CD14-positive monocyte (primary cell): ENCODE measurements at places on chromosomes 16 and 17.

DNA sequence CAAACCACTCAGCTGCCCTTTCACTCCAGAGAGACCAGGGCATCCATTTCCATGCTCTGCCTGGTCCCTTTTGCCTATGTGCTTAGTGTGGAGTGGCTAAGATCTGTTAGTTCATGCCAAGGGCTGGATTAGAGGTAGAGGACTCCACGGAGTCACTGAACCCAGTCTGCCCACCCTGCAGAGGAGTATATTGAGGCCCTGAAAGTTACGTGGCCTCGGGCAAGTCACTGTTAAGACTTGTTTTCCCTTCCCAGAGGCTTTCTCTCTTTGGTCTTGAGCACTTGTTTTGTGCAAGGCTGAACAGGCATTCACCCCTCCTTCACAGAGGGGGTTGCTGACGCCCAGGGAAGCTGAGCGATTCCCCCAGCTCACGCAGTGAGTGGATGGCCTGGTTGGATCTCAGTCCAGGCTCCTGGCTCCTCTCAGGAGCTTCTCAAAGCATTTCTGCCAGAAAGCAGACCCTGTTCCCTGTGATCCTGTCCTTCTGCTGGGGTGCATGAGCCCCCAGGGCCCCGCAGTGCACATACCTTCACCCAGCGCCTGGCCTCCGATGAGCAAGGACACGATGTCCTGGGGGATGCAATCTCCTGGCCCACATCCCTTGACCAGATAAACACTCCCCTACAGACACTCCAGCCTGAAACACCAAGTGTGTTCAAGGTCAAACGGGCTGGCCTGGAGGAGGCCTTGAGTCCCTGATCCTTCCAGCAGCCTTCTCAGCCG is 153.4 kb upstream of the GSE1 start:
- DNase-seq: no peak

- DNase-seq: no peak
Observed at GRCh38 chr17:78127888-78128550, 536 bp downstream of the TMC6 start.

GRCh38 chr16:61237884-61238485 is 798.3 kb downstream of the CDH8 start:
- no peak for DNase-seq

DNA sequence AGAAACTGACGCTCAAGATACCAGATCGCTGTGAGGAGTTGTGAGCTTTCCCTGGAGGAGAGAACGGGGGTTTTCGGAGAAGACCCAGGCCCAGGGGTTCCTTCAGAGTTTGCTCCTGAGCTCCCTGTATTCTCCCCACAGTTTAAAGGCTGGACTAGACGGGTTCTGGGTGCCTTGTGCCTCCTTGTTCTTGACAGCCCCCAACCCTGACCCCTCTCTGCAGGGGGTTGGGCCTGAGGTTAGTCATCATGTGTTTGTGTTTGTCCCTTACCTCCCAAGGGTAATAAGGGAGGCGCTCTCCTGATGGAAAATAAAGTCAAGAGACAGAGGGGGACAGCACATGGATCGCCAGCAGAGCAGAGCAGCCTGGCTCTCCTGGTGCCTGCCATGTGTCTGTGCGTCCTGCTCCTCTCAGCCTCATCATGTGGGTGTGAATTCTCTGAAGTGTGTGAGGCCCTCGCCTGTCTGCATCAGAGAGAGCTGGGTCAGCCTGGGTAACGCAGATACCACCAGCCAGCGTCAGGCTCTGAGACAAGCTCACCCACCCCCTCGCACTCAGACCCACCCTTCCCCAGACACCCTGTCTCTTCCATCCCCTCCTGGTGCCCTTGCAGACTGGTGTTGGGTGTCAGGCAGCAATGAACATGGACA is 8.7 kb downstream of the HEXIM2 start:
- DNase-seq: no peak

DNA sequence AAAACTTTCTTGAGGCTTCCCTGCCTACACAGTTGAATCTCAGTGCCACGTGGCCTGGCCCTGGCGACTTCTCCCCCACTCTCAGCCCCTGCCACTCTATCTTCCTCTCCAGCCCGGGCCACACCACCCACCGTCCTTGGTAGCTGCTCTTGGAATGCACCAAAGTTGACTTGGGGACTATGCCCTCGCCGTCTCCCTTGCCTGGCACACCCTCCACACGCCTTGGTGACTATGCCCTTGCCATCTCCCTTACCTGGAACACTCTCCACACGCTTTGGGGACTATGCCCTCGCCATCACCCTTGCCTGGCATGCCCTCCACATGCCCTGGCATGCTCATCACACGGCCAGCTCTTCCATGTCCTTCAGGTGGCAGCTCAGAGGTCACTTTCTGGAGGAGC is 15.5 kb upstream of the TVP23A start:
- no peak for DNase-seq

DNA sequence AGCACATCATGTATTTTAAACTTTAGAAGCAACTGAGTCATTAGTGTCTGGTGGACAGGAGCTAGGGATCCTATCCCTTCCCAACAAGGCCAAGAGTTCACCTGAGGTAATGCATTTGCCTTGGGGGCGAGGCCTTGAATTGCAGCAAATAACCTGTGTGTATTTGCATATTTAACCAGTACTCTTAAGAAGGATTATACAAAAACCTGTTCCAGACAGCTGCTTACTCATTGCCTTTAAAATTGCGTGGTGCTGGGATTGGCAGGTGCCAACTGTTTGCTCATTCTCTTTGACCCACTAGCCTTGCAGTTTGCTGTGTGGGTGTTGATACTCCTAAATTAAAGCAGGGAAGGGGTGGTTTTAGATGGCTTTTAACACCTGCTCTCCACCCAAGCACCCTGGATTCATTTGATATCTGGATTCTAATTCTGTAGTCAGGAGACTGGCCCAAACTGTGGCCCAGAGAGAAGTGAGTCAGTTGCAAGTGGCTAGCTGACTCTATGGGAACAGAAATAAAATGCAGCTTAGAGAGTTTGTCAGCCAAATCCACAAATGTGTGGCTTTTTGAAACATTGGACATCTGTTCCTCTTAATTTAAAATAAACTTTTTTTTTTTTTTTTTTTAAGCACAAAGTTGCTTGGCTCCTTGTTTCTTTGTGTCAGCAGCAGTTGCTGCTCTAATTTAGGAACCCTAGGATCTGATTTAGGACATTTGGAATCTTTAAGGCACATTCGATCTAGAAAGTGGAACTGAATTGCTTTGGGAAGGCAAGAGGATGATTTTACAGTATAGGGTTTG is 46.9 kb downstream of the TUBD1 start:
- peak; percentile 59 for DNase-seq

GRCh38 chr17:81230043-81230820 is 7.5 kb upstream of the CEP131 start:
- no peak for DNase-seq

DNA sequence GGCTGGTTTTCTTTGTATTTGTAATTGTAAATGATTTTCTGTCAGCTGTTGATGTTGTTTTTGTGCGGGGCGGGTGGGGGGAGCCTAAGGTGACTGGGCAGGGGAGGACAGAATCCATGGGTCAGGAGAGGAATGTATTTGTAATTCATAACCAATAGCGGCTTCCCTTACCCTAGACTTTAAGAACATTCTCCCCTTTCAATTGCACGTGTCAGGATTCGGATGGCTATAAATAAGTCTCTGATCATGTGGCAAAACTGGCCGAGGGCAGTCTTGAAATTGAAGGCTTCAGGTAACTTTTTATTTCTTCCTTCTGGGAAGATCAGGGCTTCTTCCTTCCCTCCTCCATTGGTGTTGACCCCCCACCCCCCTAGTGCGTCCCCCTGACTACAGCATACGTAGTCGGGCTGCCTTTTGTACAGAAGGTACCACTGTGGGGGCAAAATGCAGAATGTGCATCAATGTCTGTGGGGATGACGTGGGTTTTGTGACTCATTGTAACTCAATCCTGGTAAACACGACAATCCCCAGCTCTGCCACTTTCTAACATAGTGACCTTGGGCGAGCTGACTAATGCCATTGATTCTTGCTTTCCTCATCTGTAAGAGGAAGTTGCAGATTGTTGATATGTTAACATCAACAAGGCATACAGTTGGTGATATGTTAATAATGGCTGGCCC is 16.2 kb downstream of the MARCHF10 start:
- DNase-seq: peak; percentile 13

DNA sequence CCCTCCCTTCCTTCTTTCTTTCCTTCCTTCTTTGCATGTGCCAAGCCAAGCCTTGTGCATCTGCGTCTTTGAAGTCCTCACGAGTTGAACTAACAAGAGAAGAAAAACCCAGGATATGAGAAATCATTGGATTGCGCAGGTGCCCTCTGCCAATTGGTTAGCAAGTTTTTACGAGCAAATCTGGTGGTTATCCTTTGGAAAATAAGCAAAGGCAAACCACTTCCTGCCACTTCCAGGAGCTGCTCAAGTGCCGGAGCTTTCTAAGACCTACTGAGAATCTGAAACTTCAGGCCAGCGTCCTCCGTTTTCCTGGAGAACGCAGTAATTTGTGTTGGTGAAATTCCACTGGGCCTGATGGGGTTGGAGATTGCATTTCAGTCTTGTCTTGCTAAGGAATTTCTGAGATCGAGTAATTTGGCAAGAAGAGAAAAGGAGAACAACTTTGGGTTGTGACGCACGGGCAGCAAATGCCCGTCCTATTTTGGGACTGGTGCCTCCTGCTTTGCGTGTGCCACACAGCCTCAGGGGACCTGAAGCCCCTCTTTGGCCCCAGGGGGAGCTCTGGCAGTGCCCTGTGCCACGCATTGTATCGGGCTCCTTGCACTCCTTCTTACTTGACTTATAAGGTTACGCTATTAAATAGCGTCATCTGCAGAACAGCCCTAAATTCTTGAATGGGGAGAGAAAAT is 56.4 kb downstream of the CMIP start:
- DNase-seq: peak; percentile 76

DNA sequence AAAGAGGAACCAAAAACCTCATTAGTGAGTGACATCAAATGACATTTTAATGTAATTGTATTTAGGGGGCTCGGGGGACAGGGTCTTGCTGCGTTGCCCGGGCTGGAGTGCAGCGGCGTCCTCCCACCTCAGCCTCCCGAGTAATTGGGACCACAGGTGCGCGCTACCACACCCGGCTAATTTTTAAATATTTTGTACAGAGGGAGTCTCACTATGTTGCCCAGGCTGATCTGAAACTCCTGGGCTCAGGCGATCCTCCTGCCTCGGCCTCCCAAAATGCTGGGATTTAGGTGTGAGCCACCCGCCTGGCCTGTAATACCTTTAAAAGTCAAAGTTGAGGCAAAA is 581 bp downstream of the SNRNP25 start:
- no peak for DNase-seq

GRCh38 chr17:15981208-15981607 is 18.3 kb downstream of the ZSWIM7 start:
- DNase-seq: peak; percentile 26

DNA sequence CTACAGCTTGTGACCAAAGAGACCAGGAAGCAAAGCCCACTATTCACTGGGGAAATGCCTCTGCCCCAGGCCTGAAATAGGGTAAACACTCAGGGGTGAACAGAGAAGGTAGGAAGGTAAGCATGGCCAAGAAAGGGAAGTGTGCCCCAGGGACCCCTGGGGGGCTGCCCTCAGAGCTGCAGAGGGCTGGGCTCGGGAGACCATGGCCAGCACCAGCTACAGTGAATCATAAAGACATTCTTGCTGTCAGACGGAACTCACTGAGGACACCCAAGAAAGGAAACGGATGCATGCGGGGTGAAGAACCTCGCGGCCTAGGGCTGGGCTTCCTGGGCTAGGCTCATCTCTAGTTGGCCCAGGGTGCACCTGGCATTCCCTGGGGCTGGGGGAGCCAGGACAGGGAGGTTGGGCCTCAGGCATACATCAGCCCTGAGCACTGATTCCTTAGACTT is 9.6 kb downstream of the HIC1 start:
- no peak for DNase-seq

DNA sequence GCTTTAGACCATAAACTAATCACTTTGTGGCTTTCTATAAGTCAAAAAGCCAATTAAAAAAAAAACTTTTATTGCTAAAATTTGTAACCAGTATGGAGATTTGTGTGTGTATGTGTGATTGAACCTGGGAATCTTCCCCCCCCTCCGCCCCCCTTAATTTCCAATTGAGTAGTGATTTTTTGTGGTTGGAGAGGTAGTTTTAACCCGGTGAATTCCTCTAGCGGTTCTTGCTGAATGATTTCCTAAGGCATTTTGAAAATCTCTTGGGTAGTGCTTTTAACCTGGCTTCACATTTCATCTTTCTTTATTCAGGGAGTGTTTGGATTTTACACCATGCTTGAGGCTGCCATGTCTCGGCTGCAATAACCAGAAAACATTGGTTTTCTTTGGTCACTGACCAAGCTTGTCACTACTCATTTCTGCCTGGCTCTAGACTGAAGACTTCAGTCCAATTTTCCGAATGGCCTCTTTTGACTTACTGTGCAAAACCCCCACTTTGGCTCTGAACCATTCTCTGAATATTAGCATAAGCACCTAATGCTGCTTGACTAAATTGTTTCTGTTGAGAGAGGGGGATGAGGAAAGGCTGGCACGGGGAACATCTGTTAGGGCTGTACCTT is 35.6 kb downstream of the PRKCA start:
- DNase-seq: no peak

DNA sequence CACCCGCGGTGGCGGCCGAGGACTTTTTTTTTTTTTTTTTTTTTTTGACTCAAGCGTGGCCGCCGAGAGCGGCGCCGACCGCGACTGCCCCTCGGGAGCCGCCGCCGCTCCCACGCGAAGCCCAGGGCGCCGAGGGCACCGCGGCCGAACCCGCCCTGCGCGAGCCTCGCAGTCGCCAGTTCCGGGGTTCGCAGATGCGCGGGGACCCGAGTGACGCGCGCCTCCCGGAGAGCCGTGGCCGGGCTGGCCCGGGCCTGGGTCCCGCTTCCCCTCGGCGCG is 1.1 kb downstream of the METRNL start:
- no peak for DNase-seq

DNA sequence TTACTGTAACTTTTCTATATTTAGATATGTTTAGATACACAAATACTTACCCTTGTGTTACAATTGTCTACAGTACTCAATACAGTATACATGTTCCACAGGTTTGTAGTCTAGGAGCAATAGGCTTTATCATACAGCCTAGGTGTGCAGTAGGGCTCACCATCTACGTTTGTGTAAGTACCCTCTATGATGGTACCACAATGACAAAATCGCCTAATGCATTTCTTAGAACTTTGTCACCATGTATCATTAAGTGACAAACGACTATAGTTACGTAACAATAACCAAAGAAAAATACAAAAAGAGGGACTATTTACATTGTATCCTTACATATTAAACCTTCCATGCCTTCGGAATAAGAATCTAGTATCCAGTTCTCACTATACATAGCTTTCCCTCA is 8.0 kb downstream of the STAT5B start:
- no peak for DNase-seq

DNA sequence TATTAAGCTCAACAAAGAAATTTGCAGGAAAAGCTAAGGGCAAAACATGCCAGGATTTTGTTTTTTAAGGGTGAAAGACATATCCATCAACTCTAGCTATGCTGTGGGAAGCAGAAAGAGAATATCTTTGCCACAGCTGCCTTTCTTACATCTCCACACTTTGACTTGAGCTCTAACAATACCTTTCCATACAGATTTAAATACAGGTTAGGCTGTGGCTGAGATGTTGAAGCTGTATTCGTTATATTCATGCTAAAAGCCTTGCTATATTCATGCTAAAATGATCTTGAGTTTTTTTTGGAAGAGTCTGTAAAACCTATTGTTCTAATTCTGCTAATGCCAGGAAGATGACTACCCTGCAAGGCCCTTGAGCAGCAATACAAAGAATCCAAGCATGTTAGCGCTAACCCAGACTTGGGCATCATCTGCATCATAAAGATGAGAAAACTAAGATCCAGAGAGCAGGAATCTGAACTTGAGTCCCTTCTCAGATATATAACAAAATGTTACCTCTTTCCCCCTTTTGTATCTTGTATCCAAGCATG is 204.8 kb upstream of the C17orf78 start:
- no peak for DNase-seq
